DND-41 (cell line): ENCODE measurements at places on chromosomes 12 and 14.

DNA sequence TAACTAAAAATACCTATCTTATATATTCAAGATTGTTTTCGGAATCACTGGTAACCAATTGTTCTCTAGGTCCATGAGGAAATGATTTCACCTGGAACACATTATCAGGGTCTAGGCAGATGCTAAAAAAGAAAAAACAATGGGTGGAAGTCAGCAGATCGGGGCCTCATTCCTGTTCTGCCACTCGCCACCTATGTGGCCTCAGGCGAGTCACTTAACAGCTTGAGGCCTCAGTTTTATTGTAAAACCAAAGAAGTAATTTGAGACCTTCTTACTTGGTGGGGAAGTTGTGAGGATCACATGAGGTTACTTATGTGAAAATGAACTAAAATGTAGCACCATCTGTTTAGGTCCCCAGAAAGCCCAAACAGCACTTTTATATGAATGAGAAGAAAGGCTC, 6.2 kb upstream of the RNASE10 start:
- DNase-seq: no peak
- H3K4me3 ChIP-seq: no peak overlapping the region
- peaks cover 11% of the 10 kb centered on the region for H3K27me3 ChIP-seq
- H3K4me1 ChIP-seq: no peaks in the 10 kb centered on the region

DNA sequence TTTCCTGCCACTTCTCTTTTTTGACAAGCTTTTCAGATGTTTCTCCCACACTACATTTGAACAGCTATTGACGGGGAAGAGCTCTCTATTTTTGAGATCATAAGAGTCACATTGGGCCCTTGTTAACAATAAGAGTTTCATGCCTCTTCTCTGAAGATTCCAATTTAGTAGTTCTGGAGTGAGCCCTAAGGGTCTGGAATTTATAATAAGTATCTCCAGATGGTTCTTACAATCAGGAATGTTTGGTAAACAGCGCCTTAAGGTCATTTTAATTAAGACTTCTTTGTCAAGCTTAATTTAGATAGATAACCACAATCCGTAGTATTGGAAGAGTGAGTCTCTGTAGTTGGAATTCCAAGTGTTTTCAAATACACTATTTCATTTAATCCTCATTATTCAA, 60.6 kb upstream of the HECTD1 start:
- DNase-seq: no peak
- H3K36me3 ChIP-seq: no peaks in the 10 kb centered on the region
- H3K4me1 ChIP-seq: no peaks in the 10 kb centered on the region
- H3K27ac ChIP-seq: no peak overlapping the region

DNA sequence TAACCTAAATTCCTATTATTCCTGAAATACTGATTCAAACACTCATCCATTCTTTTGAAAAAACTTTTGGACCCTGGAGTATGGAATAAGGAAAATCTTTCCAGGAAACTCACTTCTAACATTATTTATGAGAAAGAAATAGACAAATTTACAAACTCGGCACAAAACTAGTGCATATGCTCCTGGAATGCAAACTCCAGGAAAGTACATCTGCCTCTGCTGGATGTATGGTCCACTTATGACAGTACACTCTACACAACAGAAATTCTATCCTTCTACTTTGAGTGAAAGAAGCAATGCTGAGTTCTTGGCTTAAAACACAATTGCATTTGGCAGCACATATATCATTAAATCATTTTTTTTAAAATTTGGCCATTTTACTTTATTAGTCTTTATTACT, 700.5 kb upstream of the STXBP6 start:
- H3K4me1 ChIP-seq: no peaks in the 10 kb centered on the region
- H3K27me3 ChIP-seq: no peaks in the 10 kb centered on the region
- H3K4me3 ChIP-seq: no peak overlapping the region
- no peak overlapping the region for H3K27ac ChIP-seq
- no peak for DNase-seq

DNA sequence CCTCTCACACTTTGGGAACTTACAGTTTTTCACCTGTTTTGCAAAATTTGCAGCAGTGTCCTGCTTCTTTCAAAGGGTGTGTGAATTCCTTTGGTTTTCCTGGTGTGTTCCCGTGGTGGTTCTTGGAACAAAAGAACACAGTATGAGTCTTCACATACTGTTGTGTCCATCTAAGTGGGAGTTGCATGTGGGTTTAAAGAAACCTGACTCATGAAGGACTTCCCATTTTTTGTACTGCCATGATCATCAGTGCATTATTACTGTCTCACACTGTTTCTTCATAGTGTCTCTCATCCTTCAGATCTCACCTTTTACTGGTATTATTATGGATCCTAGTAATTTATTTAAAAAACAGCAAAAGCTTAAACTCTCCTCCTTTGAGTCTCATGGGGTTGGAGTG, 3.8 kb upstream of the GZMH start:
- H3K4me3 ChIP-seq: no peak overlapping the region
- no peak for DNase-seq
- H3K4me1 ChIP-seq: no peaks in the 10 kb centered on the region
- no peak overlapping the region for H3K27ac ChIP-seq

GRCh38 chr14:90319173-90319572, 12.6 kb downstream of the NRDE2 start:
- no peaks in the 10 kb centered on the region for H3K27me3 ChIP-seq
- H3K4me3 ChIP-seq: no peak overlapping the region
- H3K27ac ChIP-seq: no peak overlapping the region
- DNase-seq: no peak

DNA sequence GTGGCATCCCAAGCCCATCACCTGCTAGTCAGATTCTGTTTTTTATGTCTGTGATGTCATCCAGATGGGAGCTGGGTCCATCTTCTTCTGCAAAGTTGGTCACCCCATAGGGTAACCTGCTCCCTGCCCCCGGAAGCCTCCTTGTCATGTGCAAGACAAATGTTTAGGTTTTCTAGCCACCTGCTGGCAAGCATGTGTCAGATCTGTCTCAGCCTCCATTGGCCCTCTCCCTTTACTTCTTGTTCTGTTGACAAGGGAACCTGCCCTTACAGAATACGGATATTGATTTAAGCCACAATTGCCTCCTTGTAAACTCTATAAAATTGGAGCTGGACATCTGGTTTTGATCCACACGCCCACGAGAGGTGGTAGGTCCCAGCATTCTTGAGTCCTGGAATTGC, 7.5 kb downstream of the NTF3 start:
- no peak overlapping the region for H3K27ac ChIP-seq
- no peaks in the 10 kb centered on the region for H3K4me1 ChIP-seq
- no peak overlapping the region for H3K4me3 ChIP-seq
- no peaks in the 10 kb centered on the region for H3K36me3 ChIP-seq

GRCh38 chr12:105920161-105920684, 218.5 kb downstream of the NUAK1 start:
- DNase-seq: no peak
- H3K36me3 ChIP-seq: no peaks in the 10 kb centered on the region
- peaks cover 15% of the 10 kb centered on the region for H3K27me3 ChIP-seq
- no peaks in the 10 kb centered on the region for H3K4me1 ChIP-seq
- no peak overlapping the region for H3K4me3 ChIP-seq

GRCh38 chr14:68246786-68247105, 427.2 kb downstream of the RAD51B start:
- H3K27ac ChIP-seq: no peak overlapping the region
- no peak for DNase-seq
- no peaks in the 10 kb centered on the region for H3K4me1 ChIP-seq
- H3K4me3 ChIP-seq: no peak overlapping the region

DNA sequence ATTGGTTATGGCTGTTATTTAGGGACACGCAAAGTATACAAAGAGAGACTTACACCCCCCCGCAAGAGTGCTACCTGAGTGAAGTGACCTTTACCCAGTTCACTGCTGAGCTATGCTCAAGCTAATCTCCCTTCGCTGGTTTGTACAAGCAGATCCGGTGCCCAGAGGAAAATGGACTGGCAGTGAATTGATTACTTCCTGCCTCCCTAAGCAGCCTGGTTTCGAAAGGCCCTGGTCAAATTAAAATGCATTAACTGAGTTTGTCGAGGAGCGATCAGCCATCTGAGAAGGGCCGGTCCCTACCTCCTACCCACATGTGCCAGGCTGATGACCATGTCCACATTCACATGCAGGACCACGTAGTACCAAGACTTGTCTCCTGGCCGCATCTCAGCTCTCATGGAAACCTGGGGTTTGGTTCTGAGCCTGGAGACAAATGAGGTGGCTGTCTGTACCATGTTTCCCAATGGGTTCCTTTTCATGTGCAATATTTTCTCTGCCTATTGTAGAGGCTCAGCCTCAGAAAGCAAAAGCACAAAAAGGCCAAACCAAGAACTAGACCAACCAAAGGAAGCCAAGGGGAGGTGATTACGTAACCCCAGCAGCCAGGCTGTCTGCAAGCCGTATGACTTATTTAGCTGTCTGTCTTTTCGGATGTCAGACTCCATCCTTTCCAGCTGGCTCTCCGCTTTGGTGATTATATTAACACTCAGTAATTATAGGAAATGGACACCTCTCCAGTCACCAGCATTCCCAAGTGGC, 284.7 kb upstream of the PWP1 start:
- H3K27me3 ChIP-seq: peaks cover 2% of the 10 kb centered on the region
- H3K4me3 ChIP-seq: no peak overlapping the region
- H3K27ac ChIP-seq: no peak overlapping the region
- H3K4me1 ChIP-seq: no peaks in the 10 kb centered on the region
- DNase-seq: no peak

DNA sequence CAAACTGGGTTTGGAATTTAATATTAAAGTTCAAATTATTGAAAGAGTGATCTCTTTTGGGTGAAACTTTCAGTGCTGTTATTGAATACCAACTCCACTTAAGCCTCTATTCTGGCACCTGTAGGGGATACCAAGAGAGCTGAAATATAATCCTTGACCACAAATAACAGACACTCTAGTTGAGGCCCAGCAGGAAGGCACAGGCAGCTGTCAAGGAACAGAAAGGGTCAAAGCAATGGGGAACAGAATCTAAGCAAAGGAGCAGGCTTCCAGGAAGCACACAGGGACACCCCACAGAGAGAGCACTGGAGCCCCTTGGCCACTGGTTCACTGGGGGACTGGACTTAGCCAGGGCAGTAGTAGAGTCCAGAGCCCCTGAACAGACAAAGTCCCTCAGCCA, 120.9 kb upstream of the SFSWAP start:
- H3K4me1 ChIP-seq: no peaks in the 10 kb centered on the region
- no peaks in the 10 kb centered on the region for H3K36me3 ChIP-seq
- H3K27ac ChIP-seq: no peak overlapping the region
- H3K27me3 ChIP-seq: no peaks in the 10 kb centered on the region
- no peak for DNase-seq
- H3K4me3 ChIP-seq: no peak overlapping the region

DNA sequence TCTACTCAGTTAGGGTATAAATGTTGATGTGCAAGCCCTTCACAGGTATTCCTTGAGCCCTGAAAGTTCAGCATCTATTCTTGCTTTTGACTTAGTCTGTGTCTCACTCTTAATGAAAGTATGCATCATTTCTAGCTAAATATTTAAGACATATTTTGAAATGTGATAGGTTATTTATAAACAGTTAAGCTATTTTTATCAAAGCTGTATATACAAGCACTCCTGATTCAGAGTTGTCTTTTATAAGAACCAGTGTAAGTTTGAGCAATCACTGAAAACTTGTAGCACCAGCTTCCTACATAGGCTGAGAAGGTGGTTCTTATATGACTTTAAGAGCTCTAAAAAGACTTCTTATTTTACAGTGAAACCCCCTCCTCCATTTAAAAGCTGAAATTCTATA, 98.6 kb downstream of the MYF5 start:
- no peaks in the 10 kb centered on the region for H3K27me3 ChIP-seq
- no peaks in the 10 kb centered on the region for H3K36me3 ChIP-seq
- no peak overlapping the region for H3K27ac ChIP-seq
- no peak for DNase-seq
- H3K4me3 ChIP-seq: no peak overlapping the region

- no peaks in the 10 kb centered on the region for H3K36me3 ChIP-seq
- H3K27me3 ChIP-seq: no peaks in the 10 kb centered on the region
- no peak overlapping the region for H3K27ac ChIP-seq
- no peak overlapping the region for H3K4me3 ChIP-seq
- no peak for DNase-seq
- H3K4me1 ChIP-seq: no peaks in the 10 kb centered on the region
Observed at GRCh38 chr14:51817326-51817725, 43.1 kb upstream of the GNG2 start.

DNA sequence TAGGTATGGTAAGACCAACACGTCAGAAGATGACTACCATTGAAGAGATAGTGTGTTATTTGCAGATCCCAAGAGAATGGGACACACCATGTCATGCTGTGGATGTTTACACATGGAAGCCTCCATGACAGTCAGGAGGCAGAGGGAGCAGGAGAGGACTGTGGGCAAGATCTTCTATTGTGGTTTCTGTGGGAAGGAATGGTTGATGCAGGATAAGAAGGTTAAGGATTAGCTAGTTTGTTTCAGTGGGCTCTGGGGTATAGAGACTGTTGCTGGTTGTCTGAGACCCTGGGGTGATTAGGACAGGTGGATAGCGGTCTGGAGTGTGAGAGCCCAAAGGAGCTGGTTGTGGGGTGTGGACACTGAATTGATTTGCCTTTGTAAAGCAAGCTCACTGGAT, 23.3 kb downstream of the TAS2R7 start:
- H3K27me3 ChIP-seq: peaks cover 4% of the 10 kb centered on the region
- no peaks in the 10 kb centered on the region for H3K36me3 ChIP-seq
- no peak overlapping the region for H3K4me3 ChIP-seq
- no peak overlapping the region for H3K27ac ChIP-seq
- DNase-seq: no peak

DNA sequence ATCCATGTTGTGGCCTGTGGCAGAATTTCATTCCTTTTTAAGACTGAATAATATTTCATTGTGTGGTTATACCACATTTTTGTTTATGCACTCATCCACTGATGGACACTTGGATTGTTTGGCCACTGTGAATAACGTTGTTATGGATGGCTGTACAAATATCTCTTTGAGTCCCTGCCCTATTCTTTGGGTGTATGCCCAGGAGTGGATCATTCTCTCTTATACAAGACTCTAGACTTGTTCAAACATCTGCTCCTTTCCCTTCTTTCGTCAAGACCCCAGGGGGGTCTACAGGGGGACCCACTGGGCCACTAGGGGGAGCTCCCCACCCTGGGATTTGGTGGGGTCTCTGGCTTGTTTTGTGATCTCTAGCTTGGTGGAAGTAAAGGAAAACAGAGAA, 77.4 kb downstream of the FBXL14 start:
- no peaks in the 10 kb centered on the region for H3K27me3 ChIP-seq
- H3K4me3 ChIP-seq: no peak overlapping the region
- H3K36me3 ChIP-seq: no peaks in the 10 kb centered on the region
- no peaks in the 10 kb centered on the region for H3K4me1 ChIP-seq
- H3K27ac ChIP-seq: no peak overlapping the region
- peak; percentile 23 for DNase-seq

GRCh38 chr12:45789025-45789424, 59.5 kb downstream of the ARID2 start:
- no peak overlapping the region for H3K27ac ChIP-seq
- no peak overlapping the region for H3K4me3 ChIP-seq
- H3K4me1 ChIP-seq: no peaks in the 10 kb centered on the region
- DNase-seq: no peak
